ENCODE measurements at places on chromosomes 13 and 19. TPM values are rescaled to one million over a fixed set of nuclear protein-coding genes. Genes with fewer than 3 reads are reported as not detected.

SIGLEC8 gene
- total RNA-seq = not detected

- H3K27me3 ChIP-seq = no peaks in the 10 kb centered on the region
- peaks cover 32% of the 10 kb centered on the region for H3K4me1 ChIP-seq
- DNase-seq = no peak
- peak overlapping the region; percentile 97 for H3K4me3 ChIP-seq
- peaks cover 55% of the 10 kb centered on the region for H3K36me3 ChIP-seq
Observed at GRCh38 chr19:48616491-48617056, 1.7 kb upstream of the FAM83E start.

DNA sequence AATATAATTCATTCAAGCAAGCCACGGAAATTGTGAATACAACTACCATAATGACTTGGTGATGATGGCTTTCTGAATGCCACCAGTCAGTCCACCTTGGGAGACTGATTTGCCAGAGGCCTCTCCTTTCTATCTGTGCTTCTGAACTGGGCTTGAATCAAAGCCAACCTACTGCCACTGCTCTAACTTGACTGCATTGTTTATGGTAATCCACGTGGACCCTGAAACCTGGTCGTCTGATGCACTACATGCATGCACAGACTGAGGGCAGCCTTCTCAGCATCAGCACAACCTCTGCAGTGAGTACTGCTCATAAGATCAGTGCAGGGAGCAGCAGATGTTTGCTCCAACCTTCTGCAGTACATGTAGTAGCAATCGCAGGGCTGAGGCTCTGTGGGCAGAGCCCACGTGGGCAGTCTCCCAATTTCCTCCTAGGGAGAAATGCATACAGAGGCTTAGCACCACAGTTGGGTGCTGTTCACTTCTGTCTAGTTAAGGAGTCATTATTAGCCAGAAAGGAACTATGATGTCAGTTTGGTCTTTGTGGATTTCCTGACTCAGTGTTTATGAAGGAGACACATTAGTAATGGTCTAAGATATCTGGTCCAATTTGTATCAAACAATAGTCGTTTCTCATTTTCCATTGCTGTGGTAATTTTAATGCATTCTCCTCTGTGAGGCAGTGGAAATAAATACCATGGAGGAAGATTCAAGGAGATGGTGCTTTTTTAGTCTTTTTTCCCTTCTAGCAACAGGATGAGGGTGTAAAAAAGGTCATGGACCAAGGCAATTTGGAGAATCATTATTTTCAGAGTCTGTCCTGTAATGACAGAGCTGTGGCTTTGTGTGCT, 82.5 kb downstream of the AKAP11 start:
- DNase-seq = peak; percentile 70
- H3K27ac ChIP-seq = peak overlapping the region; percentile 96
- no peaks in the 10 kb centered on the region for H3K27me3 ChIP-seq
- peaks cover 6% of the 10 kb centered on the region for H3K36me3 ChIP-seq
- peak overlapping the region; percentile 54 for H3K4me3 ChIP-seq

SSC5D gene
- 0.55 TPM for total RNA-seq

DNA sequence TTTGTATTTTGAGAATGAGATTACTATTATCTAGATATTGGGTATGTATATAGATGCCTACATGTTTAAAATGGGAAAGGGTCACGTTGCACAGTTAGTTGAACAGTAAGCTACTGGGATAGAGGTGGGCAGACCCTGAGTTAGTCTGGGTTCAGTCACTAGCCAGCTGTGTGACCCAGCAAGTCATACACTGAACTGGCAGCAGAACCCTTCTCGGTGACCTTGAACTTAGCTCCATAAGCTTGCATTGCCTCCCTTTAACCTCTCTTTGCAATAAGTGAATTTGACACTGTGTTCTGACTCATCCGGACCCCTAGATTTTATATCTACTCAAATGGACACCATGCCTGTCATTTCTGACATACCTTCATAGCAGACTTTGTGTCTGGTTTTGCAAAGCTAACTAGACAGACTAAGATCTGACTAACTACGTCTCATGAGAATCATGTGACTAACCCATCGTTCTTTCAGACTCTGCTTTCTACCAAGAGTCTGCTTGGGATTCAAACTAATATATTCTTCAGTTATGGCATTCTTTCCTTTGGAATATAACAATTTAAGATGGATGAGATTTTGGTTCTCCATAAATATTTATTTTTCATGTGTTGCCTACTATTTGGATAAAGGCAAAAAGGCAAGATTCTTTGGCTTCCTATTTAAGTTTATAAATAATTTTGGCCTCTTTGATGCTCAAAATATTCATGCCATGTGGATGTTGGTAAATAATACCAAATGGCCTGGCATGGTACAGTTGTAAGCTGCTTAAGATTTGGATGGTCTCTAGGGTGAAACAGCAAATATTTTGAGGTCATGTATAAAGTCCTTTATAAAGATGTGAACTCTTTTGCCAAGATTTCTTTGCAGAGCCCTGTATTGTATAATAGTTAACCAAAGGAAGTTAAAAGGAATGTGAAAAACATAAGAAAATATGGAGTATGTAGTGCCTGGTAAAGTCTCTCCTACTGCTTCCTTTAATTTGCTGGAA, 159.3 kb downstream of the ITGBL1 start:
- H3K27ac ChIP-seq = no peak overlapping the region
- H3K4me1 ChIP-seq = no peaks in the 10 kb centered on the region
- peaks cover 9% of the 10 kb centered on the region for H3K27me3 ChIP-seq

- peaks cover 24% of the 10 kb centered on the region for H3K4me1 ChIP-seq
- no peaks in the 10 kb centered on the region for H3K27me3 ChIP-seq
- H3K36me3 ChIP-seq = peaks cover 4% of the 10 kb centered on the region
- no peak overlapping the region for H3K4me3 ChIP-seq
Observed at GRCh38 chr13:29844441-29844840, 6.0 kb downstream of the UBL3 start.

- peak overlapping the region; percentile 49 for H3K4me3 ChIP-seq
- peaks cover 11% of the 10 kb centered on the region for H3K27me3 ChIP-seq
- DNase-seq = peak; percentile 84
- H3K27ac ChIP-seq = peak overlapping the region; percentile 70
- peaks cover 18% of the 10 kb centered on the region for H3K4me1 ChIP-seq
- no peaks in the 10 kb centered on the region for H3K36me3 ChIP-seq
Observed at GRCh38 chr13:108915634-108916512, 286.5 kb downstream of the MYO16 start.

DNA sequence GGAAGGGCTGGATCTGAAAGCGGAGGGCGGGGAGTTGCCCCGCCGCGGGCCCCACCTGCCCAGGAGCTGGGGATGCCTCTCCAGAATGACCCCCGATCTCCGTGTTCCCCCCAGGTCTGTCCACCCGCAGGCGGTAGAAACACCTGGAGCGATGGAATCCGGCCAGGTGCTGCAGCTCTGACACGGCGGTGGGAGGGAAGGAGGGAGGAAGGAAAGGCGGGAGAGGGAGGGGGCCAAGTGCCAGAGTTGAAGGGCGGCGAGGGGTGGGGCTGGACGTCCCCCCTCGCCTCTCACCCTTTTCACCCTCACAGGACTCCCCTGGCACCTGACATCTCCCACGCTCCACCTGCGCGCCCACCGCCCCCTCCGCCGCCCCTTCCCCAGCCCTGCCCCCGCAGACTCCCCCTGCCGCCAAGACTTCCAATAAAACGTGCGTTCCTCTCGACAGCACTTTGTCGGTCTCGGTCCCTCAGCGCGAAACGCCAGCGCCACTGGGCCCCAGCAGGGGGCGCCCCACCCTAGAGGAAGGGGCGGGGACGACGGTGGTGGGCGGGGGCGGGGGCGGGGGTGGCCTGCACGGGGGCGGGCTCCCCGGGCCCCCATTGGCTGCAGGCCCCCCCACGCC, 337 bp upstream of the FXYD7 start:
- H3K4me1 ChIP-seq = peaks cover 40% of the 10 kb centered on the region
- peak; percentile 78 for DNase-seq
- no peaks in the 10 kb centered on the region for H3K36me3 ChIP-seq
- no peak overlapping the region for H3K27ac ChIP-seq
- H3K4me3 ChIP-seq = peak overlapping the region; percentile 51
- H3K27me3 ChIP-seq = peaks cover 27% of the 10 kb centered on the region

SLC25A30 gene
- total RNA-seq = 19.7 TPM

GRCh38 chr19:30556230-30556711, 184.1 kb downstream of the ZNF536 start:
- H3K36me3 ChIP-seq = no peaks in the 10 kb centered on the region
- H3K27me3 ChIP-seq = no peaks in the 10 kb centered on the region
- H3K27ac ChIP-seq = no peak overlapping the region
- no peaks in the 10 kb centered on the region for H3K4me1 ChIP-seq
- no peak for DNase-seq

DNA sequence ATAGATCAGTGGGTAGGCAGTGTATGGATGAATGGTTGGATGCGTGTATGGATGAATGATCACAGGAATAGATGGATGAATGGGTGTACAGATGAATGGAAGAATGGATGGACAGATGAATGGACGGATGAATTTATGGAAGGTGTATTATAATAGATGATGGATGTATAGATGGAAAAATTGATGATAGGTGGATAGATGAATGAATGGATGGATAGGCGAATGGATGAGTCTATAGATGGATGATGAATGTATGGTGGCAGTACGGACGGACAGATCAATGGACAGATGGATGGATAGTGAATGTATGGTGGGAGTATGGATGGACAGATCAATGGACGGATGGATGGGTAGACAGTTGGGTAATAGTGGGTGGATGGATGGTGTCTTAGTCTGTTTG, 49.0 kb upstream of the ONECUT3 start:
- H3K27ac ChIP-seq = no peak overlapping the region
- peaks cover 22% of the 10 kb centered on the region for H3K27me3 ChIP-seq
- peaks cover 12% of the 10 kb centered on the region for H3K4me1 ChIP-seq
- DNase-seq = no peak
- no peaks in the 10 kb centered on the region for H3K36me3 ChIP-seq
- H3K4me3 ChIP-seq = no peak overlapping the region

GRCh38 chr13:46343279-46343994, 43.6 kb downstream of the RUBCNL start:
- no peak overlapping the region for H3K27ac ChIP-seq
- H3K27me3 ChIP-seq = peaks cover 3% of the 10 kb centered on the region
- H3K36me3 ChIP-seq = no peaks in the 10 kb centered on the region
- H3K4me3 ChIP-seq = no peak overlapping the region
- no peak for DNase-seq
- H3K4me1 ChIP-seq = peaks cover 22% of the 10 kb centered on the region

GRCh38 chr19:58328999-58329398, 2.2 kb downstream of the ZSCAN22 start:
- H3K4me3 ChIP-seq = no peak overlapping the region
- peaks cover 9% of the 10 kb centered on the region for H3K4me1 ChIP-seq
- no peaks in the 10 kb centered on the region for H3K27me3 ChIP-seq
- H3K27ac ChIP-seq = no peak overlapping the region

ADM5 gene
- total RNA-seq = 4.5 TPM

DNA sequence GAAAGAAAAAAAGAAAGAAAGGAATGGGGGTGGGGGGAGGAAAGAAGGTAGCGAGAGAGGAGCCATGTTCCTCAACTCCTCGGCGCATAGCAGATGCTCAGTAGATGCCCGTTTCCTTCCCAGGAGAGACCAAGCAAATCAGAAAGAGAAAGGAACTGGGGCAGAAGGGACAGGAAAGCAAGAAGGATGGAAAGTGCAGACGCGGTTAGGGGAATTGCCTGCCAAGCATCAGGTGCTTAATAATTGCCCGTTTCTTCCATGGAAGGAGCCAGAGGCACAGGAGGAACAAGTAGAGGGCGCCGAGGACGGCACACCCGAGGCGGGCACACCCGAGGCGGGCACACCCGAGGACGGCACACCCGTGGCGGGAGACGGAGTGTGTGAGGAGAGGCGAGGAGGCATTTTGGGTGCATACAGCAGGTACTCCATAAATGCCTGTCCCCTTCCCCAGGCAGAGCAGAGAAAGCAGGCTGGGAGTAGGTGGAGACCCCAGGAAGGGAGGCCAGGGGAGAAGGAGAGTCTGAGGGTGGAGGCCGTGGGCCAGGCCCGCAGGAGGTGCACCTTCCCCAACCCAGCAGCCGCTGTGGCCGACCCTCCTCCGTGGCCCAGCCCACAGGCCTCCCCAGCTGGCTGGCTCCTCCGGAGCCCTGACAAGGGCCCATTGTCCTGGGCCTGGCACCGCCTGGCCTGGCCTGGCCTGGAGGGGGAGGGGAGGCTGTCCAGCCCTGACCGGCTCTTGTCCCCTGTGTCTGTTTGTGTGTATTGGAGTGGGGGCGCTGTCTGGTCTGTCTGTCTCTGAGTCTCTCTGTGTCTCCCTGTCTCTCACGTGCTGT, 14.6 kb downstream of the JOSD2 start:
- H3K4me3 ChIP-seq = no peak overlapping the region
- DNase-seq = no peak
- no peak overlapping the region for H3K27ac ChIP-seq
- no peaks in the 10 kb centered on the region for H3K27me3 ChIP-seq

F7 gene
- total RNA-seq = not detected

DNA sequence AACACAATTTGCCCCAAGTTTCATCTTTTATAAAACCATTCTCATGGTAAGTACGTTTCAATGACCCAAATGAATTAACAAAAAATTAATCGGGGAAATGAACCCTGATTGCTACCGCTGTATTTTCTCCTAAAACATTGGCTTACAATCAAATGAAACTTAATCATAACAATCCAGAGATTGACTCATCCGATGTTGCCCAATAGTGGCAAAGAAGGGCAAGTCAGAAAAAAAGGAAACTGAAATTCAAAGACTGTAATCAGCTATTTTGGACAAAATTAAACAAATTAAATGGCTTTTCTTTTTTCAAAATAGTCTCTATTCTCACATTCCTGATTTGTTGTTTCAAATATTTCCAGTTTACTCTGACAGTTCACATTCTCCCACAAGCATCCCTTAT, 3.9 kb upstream of the ACOD1 start:
- H3K4me1 ChIP-seq = no peaks in the 10 kb centered on the region
- no peak overlapping the region for H3K4me3 ChIP-seq
- H3K27me3 ChIP-seq = peaks cover 2% of the 10 kb centered on the region
- H3K27ac ChIP-seq = no peak overlapping the region
- no peaks in the 10 kb centered on the region for H3K36me3 ChIP-seq

REXO1 gene
- total RNA-seq = 47.9 TPM

- H3K4me3 ChIP-seq = no peak overlapping the region
- no peak for DNase-seq
- H3K4me1 ChIP-seq = no peaks in the 10 kb centered on the region
- no peaks in the 10 kb centered on the region for H3K36me3 ChIP-seq
Observed at GRCh38 chr19:5290336-5291262, 50.0 kb downstream of the PTPRS start.

DNA sequence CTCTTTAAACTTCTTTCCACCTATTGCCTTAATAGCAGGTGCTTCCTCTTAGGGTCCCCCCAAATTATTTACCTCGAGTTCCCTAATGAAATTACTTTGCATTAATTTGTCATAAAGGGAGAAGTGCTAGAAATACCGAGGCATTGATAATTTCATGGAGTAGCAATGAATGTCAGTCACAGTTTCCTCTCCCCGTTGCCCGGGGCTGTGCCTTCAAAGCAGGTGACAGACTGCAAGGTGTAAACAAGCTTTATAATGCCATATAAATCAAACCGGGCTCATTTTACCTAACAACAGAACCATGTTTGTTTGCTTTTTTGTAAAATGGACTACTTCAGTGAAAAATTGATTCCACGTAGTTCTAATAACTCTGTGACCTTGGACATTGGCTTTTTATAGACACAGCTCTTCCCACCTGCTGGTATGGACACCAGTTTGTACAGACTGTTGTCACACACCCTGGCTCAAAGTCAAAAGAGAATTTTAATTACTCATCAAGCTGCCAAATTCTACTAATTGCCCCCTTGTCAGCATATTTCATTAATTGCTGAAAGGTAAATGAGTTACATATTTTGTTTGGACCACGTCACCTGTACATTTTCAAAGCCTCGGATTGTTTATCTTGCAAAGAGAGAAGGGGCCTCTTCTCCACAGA, 171.1 kb downstream of the STK24 start:
- no peaks in the 10 kb centered on the region for H3K4me1 ChIP-seq
- no peak overlapping the region for H3K4me3 ChIP-seq
- H3K27ac ChIP-seq = no peak overlapping the region
- DNase-seq = no peak
- H3K27me3 ChIP-seq = peaks cover 9% of the 10 kb centered on the region

All from activated CD8-positive, alpha-beta T cell treated with anti-CD3 and anti-CD28 coated beads, Interleukin-2, amount 10 ng/mL, durations not matched to agents 7 days and 5 days (primary cell).